ENCODE measurements at places on chromosomes 3 and 15.

GRCh38 chr3:71629711-71630110 is 46.2 kb upstream of the FOXP1 start:
- DNase-seq: no peak

GRCh38 chr3:106529738-106530137 is 660.9 kb upstream of the CBLB start:
- no peak for DNase-seq

DNA sequence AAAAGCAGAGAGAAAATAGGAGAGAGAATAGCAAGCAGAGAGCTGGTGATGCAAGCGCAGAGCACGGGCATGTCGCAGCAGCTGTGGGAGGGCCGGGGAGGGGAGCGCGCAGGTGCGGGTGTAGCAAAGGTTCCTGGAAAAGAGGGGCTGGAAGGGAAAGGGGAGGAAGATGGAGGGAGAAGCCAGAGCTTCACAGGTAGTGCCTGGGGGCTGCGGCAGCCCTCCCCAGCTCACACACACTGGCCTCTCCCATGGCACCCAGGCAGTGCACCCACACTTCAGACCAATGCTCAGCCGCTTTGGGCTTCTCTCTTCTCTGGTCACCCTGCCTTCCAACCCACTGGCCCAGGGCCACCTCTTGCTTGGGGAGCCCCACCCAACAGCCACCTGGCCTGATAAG is 72.1 kb downstream of the ADAMTS7 start:
- no peak for DNase-seq

- no peak for DNase-seq
Observed at GRCh38 chr3:89108291-89108550, 800 bp downstream of the EPHA3 start.

DNA sequence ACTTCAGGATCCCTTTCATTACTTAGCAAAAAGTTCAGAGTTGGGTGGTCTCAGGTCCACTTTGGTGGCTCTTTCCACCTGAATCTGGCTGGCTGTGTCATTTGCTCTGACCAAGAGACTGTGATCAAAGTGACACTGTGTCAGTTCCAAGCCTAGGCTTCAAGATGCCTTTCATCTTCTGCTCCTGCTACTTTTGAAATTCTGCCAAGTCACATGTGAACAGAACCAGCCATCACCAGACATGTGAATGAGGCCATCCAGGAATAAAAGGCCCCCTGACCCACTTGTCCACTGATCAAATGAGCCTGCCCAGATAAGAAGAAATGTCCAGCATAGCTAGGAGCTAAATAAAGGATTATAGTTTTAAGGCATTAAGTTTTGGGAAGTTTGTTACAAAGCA is 132.2 kb downstream of the OSBPL10 start:
- no peak for DNase-seq

DNA sequence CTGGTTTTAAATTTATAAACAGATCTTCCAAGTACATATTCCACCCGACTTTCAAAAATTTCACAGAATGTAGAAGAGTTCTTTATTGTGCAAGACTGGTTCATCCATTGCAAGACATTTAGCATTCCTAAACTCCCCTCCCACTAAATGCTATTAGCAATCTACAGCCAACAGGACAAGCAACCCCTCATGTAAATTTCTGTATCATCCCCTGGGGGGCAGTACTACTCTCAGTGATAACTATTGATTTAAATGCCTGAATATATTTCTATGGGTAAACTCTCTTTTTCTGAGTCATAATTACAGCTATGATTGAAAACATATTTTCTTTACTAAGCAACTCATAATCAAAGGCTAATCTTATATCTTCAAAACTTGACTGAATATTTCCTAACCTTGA is 10.7 kb upstream of the SLC15A2 start:
- DNase-seq: peak; percentile 54

- DNase-seq: no peak
Observed at GRCh38 chr3:47260605-47261004, 22.0 kb downstream of the KIF9 start.

GRCh38 chr3:169522595-169523529 is 140.7 kb downstream of the MECOM start:
- no peak for DNase-seq

GRCh38 chr3:25870452-25870851 is 80.6 kb downstream of the OXSM start:
- peak; percentile 22 for DNase-seq

DNA sequence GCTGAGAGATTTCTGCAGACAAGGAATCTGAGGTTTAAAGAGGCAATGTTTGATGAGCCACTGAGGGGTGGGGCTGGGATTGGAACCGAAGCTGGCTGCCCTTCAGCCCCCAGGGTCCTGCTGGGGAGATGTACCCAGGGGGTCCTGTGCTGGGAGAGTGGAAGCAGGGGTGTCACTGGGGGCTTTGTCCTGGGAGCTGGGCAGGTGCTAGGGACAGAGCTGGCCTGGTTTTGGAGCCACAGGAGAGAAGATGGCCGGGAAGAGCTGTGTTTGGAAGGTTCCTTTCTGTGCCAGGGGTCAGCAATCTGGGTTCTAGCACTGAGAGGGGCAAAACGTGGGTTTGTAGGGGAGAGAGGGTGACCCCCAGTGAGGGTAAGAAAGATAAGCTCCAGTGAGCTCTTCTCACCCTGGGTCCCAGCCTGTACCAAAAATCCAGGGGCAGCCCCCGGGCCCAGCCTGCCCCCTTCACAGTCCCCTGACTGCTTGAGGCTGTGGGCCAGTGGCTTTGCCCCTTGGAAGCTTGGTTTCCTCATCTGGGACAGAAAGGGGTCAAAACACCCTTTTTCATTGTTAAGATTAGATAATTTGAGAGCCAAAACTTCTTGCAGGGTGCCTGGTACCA is 69.6 kb downstream of the SMAD3 start:
- no peak for DNase-seq

DNA sequence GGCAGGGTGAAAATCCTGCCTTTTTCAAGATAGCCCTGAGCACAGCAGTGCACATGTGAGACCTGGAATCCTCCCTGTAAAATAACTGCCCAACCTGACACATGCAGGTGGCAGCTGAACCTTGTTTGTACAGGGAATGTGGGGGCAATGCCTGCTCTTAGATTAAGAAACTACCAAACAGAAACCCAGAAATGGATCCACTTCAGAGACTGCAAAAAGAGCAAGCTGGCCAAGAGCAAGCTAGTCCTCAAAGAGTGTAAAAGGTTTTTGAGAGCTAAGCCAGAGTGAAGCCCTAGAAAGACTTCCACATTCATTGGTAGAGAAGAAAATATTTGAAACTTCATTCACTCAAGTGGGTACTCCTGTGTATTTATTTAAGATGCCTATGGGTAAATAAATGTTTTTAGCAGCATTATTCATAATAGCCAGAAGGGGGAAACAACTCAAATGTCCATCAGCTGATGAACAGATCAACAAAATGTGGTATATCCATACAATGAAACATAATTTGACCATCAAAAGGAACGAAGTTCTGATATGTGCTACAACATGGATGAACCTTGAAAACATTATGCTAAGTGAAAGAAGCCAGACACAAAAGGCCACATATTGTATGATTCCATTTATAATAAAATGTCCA is 96.0 kb upstream of the TSC22D2 start:
- DNase-seq: no peak

DNA sequence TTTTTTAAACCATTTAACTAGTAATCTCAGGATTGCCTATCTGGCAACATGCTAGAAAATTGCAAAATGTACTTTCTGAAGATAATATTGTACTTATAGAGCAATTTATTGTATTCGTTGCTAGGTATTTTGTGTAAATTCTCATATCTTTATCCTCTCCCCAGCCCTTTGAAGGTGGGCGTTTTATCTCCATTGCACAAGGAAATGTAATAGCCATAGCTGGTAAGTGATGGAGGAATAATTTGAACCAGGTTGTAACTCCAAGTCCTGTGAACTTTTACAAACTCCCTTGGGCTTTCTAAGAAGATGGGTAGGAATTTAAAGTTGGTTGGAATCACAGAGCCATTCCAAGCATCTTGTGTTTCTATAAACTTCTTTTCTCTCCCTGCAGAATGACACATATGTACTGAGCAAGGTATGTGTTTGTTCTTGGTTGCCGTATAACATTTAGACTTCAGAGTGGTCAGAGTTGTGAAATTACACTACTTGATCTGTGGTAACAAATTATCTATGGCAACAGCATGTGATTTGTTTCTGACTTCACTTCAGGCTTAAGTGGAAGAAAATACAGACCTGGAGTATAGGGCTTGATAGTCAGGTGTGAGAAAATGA is 170.9 kb downstream of the AKAP13 start:
- peak; percentile 61 for DNase-seq

- DNase-seq: no peak
Observed at GRCh38 chr3:175308097-175308496, 449.0 kb downstream of the NAALADL2 start.

GRCh38 chr3:128555098-128555825 is 62.3 kb upstream of the GATA2 start:
- DNase-seq: peak; percentile 26

GRCh38 chr3:5787861-5788488 is 600.5 kb downstream of the EDEM1 start:
- DNase-seq: no peak

GRCh38 chr15:70259028-70259424 is 161.3 kb upstream of the TLE3 start:
- peak; percentile 64 for DNase-seq

DNA sequence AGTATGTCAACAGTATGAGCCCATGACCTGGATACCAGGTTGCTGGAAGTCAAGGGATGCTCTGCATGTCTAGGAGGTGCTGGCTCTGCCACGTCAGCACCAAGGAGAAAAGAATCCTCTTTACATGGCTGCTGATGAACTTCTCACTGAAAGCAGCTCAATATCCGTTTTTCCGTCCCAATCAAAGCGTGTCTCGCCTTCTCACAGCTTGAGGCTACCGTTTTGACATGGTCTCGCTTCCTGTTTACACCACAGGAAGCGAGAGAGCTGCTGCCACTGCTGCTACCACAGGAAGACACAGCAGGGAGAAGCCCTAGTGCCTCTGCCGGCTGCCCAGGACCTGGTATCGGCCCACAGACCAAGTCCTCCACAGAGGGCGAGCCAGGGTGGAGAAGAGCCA is 27.3 kb downstream of the STARD5 start:
- DNase-seq: no peak

DNA sequence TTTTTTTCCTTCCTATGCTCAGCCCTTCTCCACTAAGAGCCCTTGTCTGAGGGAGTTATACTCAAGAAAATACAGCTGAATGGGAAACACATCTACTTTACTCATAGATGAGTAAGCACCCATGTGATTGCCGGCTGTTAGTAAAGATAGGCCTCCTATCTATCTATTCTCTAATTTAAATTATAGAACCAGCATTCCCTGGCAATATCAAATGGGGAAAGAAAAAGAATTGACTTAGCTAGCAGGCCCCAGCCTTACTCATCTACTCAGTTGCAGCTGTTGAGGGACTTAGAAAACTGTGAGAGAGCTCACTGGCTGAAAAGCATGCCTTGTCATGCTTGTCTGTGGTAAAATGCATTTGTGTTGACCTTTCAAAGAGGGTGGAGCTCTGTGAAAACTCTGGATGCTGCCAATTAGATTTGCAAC is 116.9 kb upstream of the LRRFIP2 start:
- DNase-seq: peak; percentile 62

DNA sequence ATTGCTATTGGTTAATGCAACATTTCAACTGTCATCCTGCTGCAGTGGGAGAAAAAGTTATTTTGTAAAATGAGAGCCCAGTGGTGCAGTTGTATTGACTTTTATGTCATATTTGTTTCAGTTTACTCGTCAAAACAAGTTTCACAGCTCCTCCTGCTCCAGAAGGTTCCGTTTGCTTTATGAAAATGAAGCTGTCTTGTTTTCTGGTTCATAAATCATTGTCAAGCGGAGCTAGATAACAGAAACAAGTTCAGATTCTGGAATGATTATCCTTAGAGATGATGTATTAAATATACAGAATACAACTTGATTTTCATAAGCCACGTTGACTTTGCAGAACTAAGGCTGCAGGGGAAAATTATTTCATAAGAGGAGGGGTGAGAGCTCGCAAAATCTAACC is 970.5 kb upstream of the NR2F2 start:
- no peak for DNase-seq

- peak; percentile 45 for DNase-seq
Observed at GRCh38 chr3:171972871-171973348, 66.5 kb upstream of the FNDC3B start.

Measured in fibroblast of pulmonary artery (primary cell).